ENCODE measurements at places on chromosomes 13 and 19. TPM values are rescaled to one million over a fixed set of nuclear protein-coding genes. Genes with fewer than 3 reads are reported as not detected.
A peak's percentile ranks its signal among the peaks of the same experiment; 100 is the strongest.

DNA sequence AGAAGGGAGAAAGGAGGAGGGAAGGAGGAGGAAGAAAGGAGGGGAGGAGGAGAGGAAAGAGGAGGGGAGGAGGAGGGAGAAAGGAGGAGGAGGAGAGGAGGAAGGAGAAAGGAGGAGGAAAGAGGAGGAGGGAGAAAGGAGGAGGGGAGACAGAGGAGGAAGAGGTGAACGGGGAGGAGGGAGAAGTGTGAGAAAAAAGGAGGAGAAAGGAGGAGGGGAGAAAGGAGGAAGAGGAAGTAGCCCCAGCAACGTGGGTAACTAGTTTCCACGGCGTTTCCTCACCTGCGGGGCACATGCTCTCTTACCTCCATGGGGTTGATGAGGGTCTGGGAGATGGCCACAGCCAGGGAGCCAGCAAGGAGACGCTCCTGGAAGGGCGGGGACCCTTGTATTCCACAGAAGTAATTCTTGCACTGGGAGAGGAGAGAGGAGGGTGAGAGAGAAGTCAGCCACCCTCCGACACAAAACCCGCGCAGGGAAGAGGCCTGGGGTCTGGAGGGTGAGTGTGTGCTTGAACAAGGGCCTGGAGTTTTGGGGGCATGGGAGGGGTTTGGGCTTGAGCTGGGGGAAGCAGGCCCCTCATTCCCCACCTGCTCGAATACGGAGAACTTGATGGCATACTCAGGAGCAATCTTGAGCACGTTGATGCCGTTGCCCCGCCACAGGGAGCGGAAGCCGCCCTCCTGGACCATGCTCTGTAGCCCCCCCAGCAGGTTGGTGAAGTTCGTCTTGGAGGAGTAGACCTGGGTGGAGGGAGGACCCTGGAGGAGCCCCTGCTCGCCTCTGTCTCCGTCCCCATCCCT, 3.9 kb downstream of the SLC25A41 start:
- H3K27ac ChIP-seq, result no peak overlapping the region
- no peak for DNase-seq
- no peaks in the 10 kb centered on the region for H3K36me3 ChIP-seq
- no peaks in the 10 kb centered on the region for H3K4me1 ChIP-seq
- no peak overlapping the region for H3K4me3 ChIP-seq

GRCh38 chr19:37217480-37217774, 587 bp upstream of the ZNF383 start:
- H3K4me3 ChIP-seq, result peak overlapping the region; percentile 65
- H3K27me3 ChIP-seq, result no peaks in the 10 kb centered on the region
- DNase-seq, result no peak
- no peaks in the 10 kb centered on the region for H3K4me1 ChIP-seq

DNA sequence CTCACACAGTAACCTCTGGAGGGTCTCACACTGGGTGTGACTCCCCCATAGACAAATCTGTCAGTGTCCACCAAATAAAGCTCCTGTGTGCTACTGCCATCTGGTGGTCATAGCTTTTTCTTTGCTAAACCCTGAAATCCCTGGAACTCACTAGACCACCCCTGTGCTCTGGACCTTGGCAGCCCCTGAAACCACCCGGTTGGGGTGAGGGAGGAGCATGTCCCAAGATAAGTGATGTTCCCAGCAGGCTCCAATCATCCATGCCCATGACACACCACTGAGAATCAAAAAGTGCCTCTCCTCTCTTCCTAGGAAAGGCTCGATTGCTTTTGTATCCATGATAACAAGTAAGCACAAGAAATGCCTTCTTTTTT, 6.5 kb upstream of the HSD17B14 start:
- H3K27ac ChIP-seq, result no peak overlapping the region
- H3K4me1 ChIP-seq, result no peaks in the 10 kb centered on the region
- H3K4me3 ChIP-seq, result no peak overlapping the region
- no peaks in the 10 kb centered on the region for H3K36me3 ChIP-seq
- H3K27me3 ChIP-seq, result no peaks in the 10 kb centered on the region

- no peak for DNase-seq
- no peak overlapping the region for H3K27ac ChIP-seq
- H3K36me3 ChIP-seq, result peaks cover 9% of the 10 kb centered on the region
- peaks cover 28% of the 10 kb centered on the region for H3K4me1 ChIP-seq
- no peaks in the 10 kb centered on the region for H3K27me3 ChIP-seq
These were observed 658 bp downstream of the SIN3B start for GRCh38 chr19:16829822-16830289.

The TPTE2 gene
- not detected for total RNA-seq

GRCh38 chr19:52786078-52786463, 520 bp downstream of the ZNF600 start:
- 0 out of 2 replicates have a peak, but pooled peaks cover 9% of the 10 kb centered on the region for H3K4me1 ChIP-seq
- peaks cover 36% of the 10 kb centered on the region for H3K27me3 ChIP-seq
- peak overlapping the region; percentile 94 for H3K4me3 ChIP-seq
- DNase-seq, result peak; percentile 39

The GARIN5A gene
- 13.3 TPM for total RNA-seq

DNA sequence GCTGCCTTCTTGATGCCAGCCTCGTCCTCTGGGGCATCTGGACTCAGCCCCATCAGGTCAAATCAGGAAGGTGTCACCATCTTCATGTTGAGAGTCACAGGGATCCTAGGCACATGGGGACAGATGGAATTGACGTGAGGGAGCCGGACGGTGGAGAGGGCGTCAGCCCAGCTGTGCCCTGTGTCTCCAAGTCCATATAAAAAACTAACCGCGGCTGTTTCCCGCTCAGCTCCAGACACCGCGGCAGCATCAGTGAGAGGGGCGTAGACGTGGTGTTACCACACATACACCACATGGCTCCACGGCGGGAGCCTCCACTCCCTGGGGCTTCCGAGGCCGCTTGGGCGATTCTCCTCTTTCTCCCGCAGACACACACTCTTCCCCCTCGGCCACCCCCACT, 5.6 kb upstream of the PRR36 start:
- no peaks in the 10 kb centered on the region for H3K27me3 ChIP-seq
- no peaks in the 10 kb centered on the region for H3K36me3 ChIP-seq
- DNase-seq, result no peak
- peaks cover 1% of the 10 kb centered on the region for H3K4me1 ChIP-seq
- no peak overlapping the region for H3K27ac ChIP-seq

DNA sequence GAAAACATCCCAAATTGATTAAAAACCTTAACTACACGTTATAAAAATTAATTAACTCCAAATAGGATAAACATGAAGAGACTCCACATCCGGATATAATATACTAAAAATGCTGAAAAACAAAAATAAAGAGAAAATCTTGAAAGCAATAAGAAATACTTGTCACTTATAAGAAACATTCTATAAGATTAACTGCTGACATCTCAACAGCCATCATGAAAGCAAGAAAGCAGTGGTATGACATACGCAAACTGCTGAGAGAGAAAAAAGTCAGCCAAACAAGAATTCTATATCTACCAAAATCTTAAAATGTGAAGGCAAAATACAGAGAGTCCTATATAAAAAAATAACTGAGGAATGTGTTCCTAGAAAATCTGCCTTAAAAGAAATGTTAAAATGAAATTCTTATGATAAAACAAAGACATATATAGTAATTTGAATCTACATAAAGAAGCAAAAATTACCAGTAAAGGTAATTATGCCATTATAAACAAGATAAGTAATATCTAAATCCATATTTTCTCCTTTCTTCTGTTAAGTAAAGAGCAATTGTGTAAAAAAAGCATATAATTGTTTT, 1851.1 kb downstream of the PCDH9 start:
- no peak overlapping the region for H3K27ac ChIP-seq
- H3K4me1 ChIP-seq, result no peaks in the 10 kb centered on the region
- peak; percentile 32 for DNase-seq

- H3K36me3 ChIP-seq, result no peaks in the 10 kb centered on the region
- H3K27me3 ChIP-seq, result no peaks in the 10 kb centered on the region
- peaks cover 8% of the 10 kb centered on the region for H3K4me1 ChIP-seq
- no peak for DNase-seq
These were observed 1163.0 kb downstream of the DIAPH3 start for GRCh38 chr13:59000770-59001169.

The PSG11 gene
- total RNA-seq, result not detected

DNA sequence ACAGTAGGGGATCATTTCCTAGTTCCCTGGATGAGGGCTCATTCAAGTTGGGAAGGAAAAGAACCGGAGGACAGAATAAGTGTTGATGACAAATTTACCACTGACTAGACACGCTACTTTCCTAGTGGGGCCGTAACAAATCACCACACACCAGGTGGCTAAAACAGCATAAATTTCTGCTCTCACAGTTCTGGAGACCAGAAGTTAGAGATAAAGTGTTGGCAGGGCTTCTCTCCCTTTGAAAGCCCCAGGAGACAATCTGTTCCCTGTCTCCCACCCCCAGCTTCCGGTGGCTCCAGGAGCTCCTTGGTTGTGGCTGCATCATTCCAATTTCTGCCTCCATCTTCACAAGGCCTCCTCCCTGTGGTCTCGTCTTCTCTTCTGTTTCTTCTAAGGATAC, 65.4 kb upstream of the ARGLU1 start:
- no peaks in the 10 kb centered on the region for H3K27me3 ChIP-seq
- H3K4me3 ChIP-seq, result no peak overlapping the region

- peaks cover 17% of the 10 kb centered on the region for H3K36me3 ChIP-seq
- DNase-seq, result no peak
- H3K4me1 ChIP-seq, result no peaks in the 10 kb centered on the region
- H3K27me3 ChIP-seq, result no peaks in the 10 kb centered on the region
- no peak overlapping the region for H3K27ac ChIP-seq
These were observed 33.2 kb downstream of the CCL25 start for GRCh38 chr19:8085598-8086408.

DNA sequence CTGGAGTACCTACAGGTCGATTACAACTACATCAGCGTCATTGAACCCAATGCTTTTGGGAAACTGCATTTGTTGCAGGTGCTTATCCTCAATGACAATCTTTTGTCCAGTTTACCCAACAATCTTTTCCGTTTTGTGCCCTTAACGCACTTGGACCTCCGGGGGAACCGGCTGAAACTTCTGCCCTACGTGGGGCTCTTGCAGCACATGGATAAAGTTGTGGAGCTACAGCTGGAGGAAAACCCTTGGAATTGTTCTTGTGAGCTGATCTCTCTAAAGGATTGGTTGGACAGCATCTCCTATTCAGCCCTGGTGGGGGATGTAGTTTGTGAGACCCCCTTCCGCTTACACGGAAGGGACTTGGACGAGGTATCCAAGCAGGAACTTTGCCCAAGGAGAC, 4.7 kb downstream of the SLITRK5 start:
- no peaks in the 10 kb centered on the region for H3K36me3 ChIP-seq
- peaks cover 66% of the 10 kb centered on the region for H3K27me3 ChIP-seq
- no peak for DNase-seq
- H3K4me3 ChIP-seq, result peak overlapping the region; percentile 88
- peaks cover 46% of the 10 kb centered on the region for H3K4me1 ChIP-seq

DNA sequence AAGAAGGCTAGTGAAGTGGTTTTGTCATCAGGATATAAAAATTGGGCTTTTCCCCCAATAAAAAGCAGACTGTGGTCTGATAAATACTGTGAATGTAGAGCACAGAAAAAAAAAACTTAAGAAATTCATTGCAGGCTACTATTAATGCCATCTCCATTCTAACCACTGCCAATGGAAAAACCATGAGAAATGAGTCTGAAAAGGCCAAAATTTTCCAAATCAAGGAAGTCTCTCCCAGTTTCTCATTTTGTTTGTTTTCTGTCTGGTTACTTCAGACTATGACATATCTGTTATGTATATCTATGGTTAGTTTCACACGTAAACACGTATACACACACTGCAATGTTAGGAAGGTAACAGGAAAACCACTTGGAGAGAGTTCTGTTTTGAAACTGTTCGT, 193.6 kb upstream of the TSC22D1 start:
- H3K27ac ChIP-seq, result no peak overlapping the region
- no peak overlapping the region for H3K4me3 ChIP-seq
- H3K36me3 ChIP-seq, result no peaks in the 10 kb centered on the region
- H3K27me3 ChIP-seq, result no peaks in the 10 kb centered on the region

DNA sequence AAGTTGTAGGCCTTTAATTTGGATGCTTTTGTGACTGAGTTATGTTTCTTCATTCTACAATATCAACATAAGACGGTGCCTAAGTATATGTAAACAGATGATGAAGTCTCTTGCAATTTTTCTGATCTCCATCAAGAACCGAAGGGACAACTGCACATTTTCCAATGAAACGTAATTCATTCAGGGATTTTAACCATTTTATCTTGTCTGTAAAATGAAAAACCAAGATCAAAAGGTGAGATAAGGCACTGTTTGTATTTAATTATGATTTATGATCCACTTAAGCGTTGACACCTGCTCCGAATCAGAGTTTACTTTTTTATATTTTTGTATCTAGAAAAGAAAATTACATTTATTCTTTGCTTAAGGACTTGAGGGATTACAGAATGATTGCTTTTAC, 556.8 kb upstream of the ARGLU1 start:
- no peaks in the 10 kb centered on the region for H3K4me1 ChIP-seq
- no peak overlapping the region for H3K4me3 ChIP-seq
- H3K27ac ChIP-seq, result no peak overlapping the region
- no peaks in the 10 kb centered on the region for H3K27me3 ChIP-seq

The SHISA7 gene
- total RNA-seq, result 1.4 TPM

The SYNGR4 gene
- not detected for total RNA-seq

DNA sequence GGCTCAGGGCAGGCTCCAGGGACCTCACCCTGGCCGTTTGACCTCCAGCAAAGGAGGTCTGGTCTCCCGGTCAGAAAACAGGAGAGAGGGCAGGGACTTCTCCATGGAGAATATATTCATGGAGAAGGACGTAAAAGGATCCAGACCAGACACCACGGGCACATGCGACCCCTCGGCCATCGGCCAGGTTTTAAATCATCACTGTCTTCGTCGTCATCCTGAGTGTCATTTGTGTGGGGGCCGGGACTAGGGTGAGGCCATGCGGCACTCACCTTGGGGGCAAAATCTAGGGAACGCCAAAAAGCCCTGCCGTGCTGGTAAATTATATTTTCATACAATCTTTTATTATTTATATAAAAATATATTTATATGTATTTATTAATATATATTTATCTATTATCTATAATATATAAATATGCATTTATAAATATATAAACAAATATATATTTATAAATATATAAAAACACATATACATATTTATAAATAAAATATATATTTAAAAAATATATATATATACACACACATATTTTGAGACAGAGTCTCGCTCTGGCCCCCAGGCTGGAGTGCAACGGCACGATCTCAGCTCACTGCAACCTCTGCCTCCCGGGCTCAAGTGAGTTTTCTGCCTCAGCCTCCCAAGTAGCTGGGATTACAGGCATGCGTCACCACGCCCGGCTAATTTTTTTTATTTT, 75.4 kb downstream of the GADD45B start:
- no peaks in the 10 kb centered on the region for H3K27me3 ChIP-seq
- 0 out of 2 replicates have a peak, but pooled peaks cover 2% of the 10 kb centered on the region for H3K4me1 ChIP-seq
- DNase-seq, result no peak
- H3K36me3 ChIP-seq, result no peaks in the 10 kb centered on the region

The GTF3A gene
- total RNA-seq, result 206 TPM
